ENCODE measurements at places on chromosomes 7 and 10.

DNA sequence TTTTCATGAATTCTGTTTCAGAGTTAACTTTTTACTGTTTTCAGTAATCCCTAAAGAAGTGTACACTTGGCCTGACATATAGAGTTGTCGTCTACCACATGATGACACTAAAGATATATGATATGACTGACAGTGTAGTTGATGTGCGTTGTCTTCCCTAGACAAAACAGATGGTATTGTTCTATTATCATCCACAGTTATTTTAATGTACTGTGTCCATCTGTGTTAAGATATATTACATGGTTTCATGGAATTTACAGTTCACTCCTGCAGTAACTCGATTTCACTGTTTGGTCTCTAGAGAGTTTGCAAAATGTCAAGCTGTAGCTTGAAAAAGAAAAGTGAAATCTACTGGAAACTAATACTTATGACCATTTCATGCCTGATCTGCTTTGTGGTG, 18.1 kb downstream of the FOXP2 start:
- DNase-seq, result no peak

GRCh38 chr10:124737708-124738107, 6.5 kb downstream of the FAM53B start:
- no peak for DNase-seq

GRCh38 chr10:1521741-1522140, 215.6 kb downstream of the ADARB2 start:
- no peak for DNase-seq

DNA sequence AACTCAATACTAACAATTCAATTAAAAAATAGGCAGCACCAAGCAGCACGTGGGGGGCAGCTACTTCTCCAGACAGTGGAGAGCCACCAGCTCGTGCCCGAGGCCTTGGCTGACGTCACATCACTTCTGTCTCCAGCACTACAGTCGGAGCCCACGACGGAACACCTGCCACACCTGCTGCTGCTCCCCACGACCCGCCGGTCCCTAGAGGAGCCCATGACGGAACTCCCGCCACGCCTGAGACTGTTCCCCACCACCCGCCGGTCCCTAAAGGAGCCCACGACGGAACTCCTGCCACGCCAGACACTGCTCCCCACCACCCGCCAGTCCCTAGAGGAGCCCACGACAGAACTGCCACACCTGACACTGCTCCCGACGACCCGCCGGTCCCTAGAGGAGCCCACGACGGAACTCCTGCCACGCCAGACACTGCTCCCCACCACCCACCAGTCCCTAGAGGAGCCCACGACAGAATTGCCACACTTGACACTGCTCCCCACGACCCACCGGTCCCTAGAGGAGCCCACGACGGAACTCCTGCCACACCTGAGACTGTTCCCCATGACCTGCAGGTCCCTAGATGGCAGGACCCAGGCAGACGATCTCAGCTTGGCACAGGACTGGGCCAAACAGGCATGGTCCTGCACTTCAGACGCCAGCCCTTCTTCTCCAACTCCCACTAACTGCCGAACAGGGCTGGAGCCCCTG, 258.0 kb downstream of the ELFN1 start:
- DNase-seq, result no peak

GRCh38 chr10:113713640-113713982, 33.9 kb downstream of the CASP7 start:
- no peak for DNase-seq

GRCh38 chr10:129945941-129946760, 17.9 kb downstream of the EBF3 start:
- DNase-seq, result no peak

DNA sequence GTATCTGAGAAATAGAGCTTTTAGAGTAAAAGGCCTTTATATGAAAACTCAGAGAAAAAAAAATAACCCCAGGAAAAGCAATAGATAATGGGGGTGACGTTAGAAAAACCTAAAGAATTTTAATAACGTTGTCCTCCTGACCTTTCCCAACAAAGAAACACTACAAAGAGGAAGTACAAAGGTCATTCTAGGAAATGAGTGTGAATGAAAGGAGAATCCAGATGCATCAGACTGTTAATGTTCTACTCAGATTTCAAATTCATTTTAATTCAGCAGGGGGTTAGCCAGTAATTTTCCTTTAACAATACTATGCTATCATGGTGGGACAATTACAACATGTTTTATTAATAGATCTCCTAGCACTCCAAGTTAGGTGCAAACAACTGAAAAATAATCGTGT, 73.8 kb upstream of the CDK1 start:
- no peak for DNase-seq

DNA sequence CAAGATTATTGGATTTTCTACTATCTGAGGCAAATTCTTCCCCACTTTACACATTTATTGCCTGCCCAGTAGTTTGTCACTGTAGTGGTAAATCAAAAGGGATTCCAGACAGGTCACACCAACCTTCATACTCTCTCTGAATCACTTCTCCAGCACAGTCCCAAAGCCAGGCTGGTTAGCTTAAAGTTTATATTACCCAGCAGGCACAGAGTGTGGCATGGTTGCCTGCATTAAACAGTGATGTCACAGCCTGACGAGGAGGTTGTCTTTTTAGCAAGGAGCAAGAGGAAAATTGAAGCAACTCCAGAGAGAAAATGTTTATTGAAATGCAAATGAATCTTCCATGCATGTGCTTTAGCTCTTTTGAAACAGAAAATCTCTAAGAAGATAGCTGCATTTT, 375.5 kb upstream of the CELF2 start:
- no peak for DNase-seq

GRCh38 chr10:26983156-26983555, 117.1 kb downstream of the ANKRD26 start:
- no peak for DNase-seq

Measured in anterior cingulate cortex (tissue), 58 donors.